ENCODE measurements at places on chromosomes 11 and 22.

- DNase-seq, result no peak
These were observed 761 bp upstream of the TMEM25 start for GRCh38 chr11:118530180-118530682.

DNA sequence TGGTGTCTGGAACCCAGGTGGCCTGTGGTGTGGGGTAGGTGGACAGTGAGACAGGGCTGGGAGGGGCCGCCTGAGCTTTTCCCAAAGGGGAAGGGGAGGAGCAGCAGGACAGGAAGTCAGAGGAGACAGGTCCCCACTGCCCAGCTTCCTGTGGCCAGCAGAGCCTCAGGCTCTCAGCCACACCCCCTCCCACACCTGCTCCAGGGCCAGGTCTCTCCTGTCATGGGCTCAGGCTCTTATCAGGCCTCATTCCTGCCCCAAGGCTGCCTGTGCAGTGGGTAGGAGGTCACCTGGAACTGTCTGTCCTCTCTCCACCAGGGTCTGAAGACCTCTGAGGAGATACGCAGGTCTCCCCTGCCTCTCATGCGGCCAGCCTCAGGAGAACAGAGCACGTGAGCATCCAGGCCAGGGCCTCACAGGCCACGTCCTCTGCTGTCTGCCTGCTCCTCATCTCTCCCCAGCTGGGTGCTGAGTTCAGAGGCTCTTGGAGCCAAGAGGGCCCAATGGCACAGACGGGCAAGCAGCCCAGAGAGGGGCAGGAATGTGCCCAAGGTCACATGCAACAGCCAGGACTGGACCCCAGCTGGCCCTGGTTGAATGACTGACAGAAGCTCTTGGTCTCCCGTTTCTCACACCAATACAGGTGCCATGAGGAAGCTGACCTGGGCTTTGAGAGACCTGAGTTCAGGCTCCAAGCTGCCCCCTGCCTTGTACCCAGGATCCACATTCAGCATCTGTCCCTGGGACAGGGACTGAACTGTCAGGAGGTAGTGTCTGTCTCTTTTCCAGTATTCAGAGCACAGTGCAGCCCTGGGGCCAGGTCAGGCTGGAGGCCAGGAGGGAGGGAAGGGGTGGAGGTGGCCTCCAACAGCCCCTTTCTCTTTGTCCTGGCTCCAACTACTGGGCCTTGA is 16.7 kb downstream of the STARD10 start:
- DNase-seq, result no peak

- no peak for DNase-seq
These were observed 33.9 kb downstream of the SWAP70 start for GRCh38 chr11:9697766-9698165.

GRCh38 chr11:36600180-36600579 is 2.1 kb upstream of the RAG2 start:
- no peak for DNase-seq

DNA sequence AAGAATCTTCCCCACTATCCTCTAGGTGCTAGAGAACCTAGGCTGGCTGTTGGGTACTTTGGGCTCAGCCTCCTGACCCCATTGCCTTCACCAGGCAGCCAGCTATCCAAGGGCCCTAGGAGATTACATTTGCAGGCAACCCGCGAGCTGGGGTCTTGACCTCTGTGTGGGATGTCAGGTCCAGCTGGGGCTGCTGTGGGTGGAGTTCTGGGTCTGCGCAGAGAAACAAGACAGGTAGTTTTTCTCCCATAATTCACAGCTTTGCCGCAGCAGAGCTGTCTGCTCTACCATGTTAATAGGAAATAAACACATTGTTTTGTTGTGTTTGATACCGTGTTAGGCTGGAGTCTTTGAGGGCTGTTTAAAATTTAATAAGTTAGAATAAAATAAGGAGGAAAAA is 142.8 kb upstream of the PLET1 start:
- DNase-seq, result no peak

DNA sequence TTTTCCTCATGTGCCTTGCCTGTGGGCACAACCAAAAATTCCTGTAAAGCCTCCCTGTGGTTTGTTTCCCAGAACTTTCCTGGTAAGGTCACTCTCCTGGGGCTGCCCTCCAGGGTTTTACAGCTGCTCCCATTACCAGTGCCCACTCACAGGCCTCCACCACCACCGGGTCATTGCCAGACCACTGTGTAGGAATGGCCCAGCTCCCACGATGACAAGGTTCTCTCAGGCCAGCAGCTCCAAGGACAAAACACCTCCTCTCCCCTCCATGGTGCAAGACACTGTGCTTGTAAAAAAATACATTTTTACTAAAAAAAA is 96.1 kb upstream of the AKIP1 start:
- no peak for DNase-seq
